A673 (cell line): ENCODE measurements at places on chromosomes 7 and 10. TPM values are rescaled to one million over a fixed set of nuclear protein-coding genes. Genes with fewer than 3 reads are reported as not detected.
A peak's percentile ranks its signal among the peaks of the same experiment; 100 is the strongest.

ZMYND11 gene
- total RNA-seq, result 81.2 and 82.8 TPM in 2 replicates

- H3K4me3 ChIP-seq, result no peak overlapping the region
- H3K4me1 ChIP-seq, result no peaks in the 10 kb centered on the region
- no peak for DNase-seq
- H3K27ac ChIP-seq, result no peak overlapping the region
- no peaks in the 10 kb centered on the region for H3K36me3 ChIP-seq
- no peaks in the 10 kb centered on the region for H3K27me3 ChIP-seq
These were observed 68.6 kb downstream of the APBB1IP start for GRCh38 chr10:26506736-26507135.

DNA sequence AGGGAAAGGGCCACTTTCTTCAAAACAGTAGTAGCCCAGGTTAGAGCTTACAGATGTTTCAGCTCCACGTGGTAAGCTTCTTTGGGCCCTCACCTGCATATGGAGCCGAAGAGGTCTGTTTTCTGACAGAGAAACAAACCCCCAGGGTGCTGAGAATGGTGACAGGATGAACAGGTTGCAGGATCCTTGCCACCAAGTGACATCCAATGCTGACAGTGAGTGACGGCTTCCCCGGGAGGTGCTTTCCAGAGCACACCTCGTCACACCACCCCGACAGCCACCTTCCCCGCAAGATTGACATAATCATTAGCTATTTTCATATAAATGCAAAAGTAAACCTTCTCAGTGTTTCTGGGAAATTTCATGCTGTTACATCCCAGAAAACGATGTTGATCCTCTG, 109.3 kb upstream of the BTBD16 start:
- no peaks in the 10 kb centered on the region for H3K4me1 ChIP-seq
- H3K27ac ChIP-seq, result no peak overlapping the region
- no peak overlapping the region for H3K4me3 ChIP-seq
- H3K27me3 ChIP-seq, result peaks cover 91% of the 10 kb centered on the region
- no peak for DNase-seq
- H3K36me3 ChIP-seq, result no peaks in the 10 kb centered on the region

CCDC136 gene
- total RNA-seq, result 4.4 and 6.9 TPM in 2 replicates

ACBD7 gene
- 2.0 and 2.6 TPM in 2 replicates for total RNA-seq

TMEM196 gene
- not detected in 2 replicates for total RNA-seq

DNA sequence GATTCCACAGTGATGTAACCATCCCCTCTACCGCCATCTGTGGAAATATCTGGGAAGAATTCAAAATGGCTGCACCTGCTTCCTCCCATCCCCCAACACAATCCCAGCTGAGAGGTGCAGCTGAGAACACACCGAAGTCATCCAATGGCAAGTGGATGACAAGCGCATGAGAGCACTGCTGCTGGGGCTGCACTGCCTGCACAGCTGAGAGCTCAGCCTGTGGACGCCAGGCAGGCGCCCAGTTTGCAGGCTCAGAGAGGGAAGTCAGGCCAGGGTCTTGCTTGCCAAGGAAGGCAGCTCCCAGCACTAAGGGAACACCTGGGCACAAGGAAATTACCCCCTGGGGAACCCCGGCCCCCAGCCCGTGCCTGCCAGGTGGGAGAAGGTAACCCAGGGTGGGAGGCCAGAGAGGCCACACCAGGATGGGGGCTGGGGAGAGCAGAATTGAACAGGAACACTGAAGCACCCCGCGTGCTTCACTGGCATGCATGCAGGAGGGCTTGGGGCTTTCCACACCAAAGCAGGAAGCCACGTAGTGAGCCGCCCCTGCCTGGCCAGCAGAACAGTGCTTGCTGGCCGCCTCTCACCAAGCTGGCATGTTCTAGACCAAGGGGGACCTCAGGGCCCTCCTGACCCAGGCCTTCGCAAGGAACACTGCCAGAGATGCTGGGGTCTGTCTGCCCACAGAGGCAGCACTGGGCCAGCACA, 46.2 kb downstream of the FAM53B start:
- no peaks in the 10 kb centered on the region for H3K27me3 ChIP-seq
- no peaks in the 10 kb centered on the region for H3K4me1 ChIP-seq
- no peaks in the 10 kb centered on the region for H3K36me3 ChIP-seq

DNA sequence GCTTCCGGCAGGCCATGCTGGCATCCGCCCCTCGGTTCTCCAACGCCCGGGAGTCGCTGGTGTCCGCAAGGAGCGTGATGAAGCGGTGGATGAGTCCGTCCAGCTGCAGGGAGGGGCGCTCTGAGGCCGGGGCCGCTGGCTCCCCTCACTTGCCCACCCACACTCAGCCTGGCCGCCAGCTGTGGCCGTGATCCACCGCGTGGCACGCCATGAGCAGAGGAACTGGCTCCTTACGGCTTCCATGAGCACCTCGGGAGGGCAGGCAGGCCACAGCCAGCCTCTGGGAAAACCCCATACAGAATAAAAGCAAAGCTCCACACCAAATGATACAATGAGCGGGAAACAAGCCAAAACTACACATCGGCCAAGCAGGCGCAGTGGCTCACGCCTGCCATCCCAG, 15.5 kb upstream of the MICALL2 start:
- H3K27ac ChIP-seq, result no peak overlapping the region
- H3K36me3 ChIP-seq, result peaks cover 15% of the 10 kb centered on the region
- no peak overlapping the region for H3K4me3 ChIP-seq
- no peak for DNase-seq
- H3K4me1 ChIP-seq, result no peaks in the 10 kb centered on the region

GNG11 gene
- 14.3 and 14.7 TPM in 2 replicates for total RNA-seq

CAV2 gene
- total RNA-seq, result 265 and 286 TPM in 2 replicates

ANKRD7 gene
- total RNA-seq, result 3.9 and 4.2 TPM in 2 replicates

DNA sequence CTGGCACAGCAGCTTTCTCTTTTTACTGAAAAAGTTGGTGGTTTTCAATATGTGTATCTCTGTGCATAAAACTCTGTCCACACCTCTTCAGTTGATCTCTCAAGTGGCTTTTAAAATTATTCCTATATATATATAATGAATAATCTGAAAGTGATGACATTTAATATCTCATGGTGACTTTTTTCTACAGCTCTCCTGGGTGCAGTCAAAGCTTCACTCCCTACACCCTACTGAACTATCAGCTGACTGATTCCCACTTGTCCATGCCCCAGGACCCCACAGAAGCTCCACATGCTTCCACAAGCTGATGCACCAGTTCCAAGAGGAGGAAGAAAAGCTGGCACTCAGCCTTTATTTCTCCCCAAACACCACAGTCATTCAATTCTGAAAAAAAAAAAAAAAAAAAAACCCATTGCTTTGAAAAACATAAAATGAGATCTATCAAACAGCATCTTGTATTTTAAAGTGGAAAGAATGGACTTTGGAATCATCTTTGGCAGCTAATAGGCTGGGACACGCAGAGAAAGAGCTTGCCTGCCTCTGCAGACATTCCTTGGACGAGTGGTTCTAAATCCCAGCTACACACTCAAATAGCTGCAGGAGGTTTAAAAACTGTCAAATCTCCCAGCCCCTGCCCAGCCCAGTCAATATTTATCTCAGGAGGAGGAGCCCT, 75.3 kb upstream of the GDF10 start:
- no peaks in the 10 kb centered on the region for H3K27me3 ChIP-seq
- DNase-seq, result no peak
- H3K36me3 ChIP-seq, result no peaks in the 10 kb centered on the region
- H3K4me1 ChIP-seq, result no peaks in the 10 kb centered on the region

DNA sequence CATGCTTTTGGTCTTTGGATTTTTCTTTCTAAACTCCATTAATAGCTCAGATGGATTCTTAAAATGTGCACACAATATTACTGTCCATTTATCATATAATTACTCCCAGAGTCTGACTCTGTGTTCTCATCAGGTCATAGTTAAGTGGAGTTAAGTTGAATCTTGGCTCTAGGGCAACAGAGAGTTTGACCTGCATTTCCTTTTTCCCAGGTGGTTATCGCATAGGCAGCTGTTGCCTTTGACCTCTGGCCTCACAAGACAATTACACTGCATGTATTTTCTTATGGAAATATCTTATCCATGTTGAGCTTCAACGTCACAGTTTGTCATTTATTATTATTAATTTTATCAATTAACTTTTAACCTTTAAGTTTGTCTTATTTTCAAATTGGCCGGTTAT, 237.5 kb upstream of the HGF start:
- no peak for DNase-seq
- H3K4me1 ChIP-seq, result no peaks in the 10 kb centered on the region
- H3K27ac ChIP-seq, result no peak overlapping the region
- no peak overlapping the region for H3K4me3 ChIP-seq
- H3K27me3 ChIP-seq, result no peaks in the 10 kb centered on the region

ITPRID1 gene
- 0.21 and 0.31 TPM in 2 replicates for total RNA-seq

AHR gene
- 11.8 and 13.5 TPM in 2 replicates for total RNA-seq

CYP3A4 gene
- not detected in 2 replicates for total RNA-seq

ING3 gene
- total RNA-seq, result 12.1 and 16.1 TPM in 2 replicates

- H3K27ac ChIP-seq, result no peak overlapping the region
- H3K4me3 ChIP-seq, result no peak overlapping the region
- H3K4me1 ChIP-seq, result no peaks in the 10 kb centered on the region
These were observed 40.2 kb downstream of the PRTFDC1 start for GRCh38 chr10:24912215-24912614.

SLC18A3 gene
- 0.28 and 0.30 TPM in 2 replicates for total RNA-seq

TRIM50 gene
- total RNA-seq, result not detected in 2 replicates

VAX1 gene
- 65.1 and 74.4 TPM in 2 replicates for total RNA-seq

GPRIN2 gene
- not detected in 2 replicates for total RNA-seq

GRCh38 chr7:88458946-88459345, 152.3 kb upstream of the STEAP4 start:
- peaks cover 3% of the 10 kb centered on the region for H3K4me1 ChIP-seq
- H3K36me3 ChIP-seq, result no peaks in the 10 kb centered on the region
- H3K4me3 ChIP-seq, result no peak overlapping the region
- no peak for DNase-seq
- no peak overlapping the region for H3K27ac ChIP-seq
- H3K27me3 ChIP-seq, result no peaks in the 10 kb centered on the region

- no peak overlapping the region for H3K4me3 ChIP-seq
- H3K4me1 ChIP-seq, result no peaks in the 10 kb centered on the region
- peaks cover 9% of the 10 kb centered on the region for H3K27me3 ChIP-seq
These were observed 304.4 kb downstream of the FRMD4A start for GRCh38 chr10:14026325-14026724.

EVX1 gene
- not detected in 2 replicates for total RNA-seq

HACD1 gene
- 13.6 and 14.1 TPM in 2 replicates for total RNA-seq

GRCh38 chr7:74544706-74545469, 91.2 kb downstream of the GTF2IRD1 start:
- H3K4me3 ChIP-seq, result no peak overlapping the region
- DNase-seq, result peak; percentile 52
- H3K4me1 ChIP-seq, result no peaks in the 10 kb centered on the region
- peaks cover 41% of the 10 kb centered on the region for H3K36me3 ChIP-seq
- H3K27me3 ChIP-seq, result no peaks in the 10 kb centered on the region

DNA sequence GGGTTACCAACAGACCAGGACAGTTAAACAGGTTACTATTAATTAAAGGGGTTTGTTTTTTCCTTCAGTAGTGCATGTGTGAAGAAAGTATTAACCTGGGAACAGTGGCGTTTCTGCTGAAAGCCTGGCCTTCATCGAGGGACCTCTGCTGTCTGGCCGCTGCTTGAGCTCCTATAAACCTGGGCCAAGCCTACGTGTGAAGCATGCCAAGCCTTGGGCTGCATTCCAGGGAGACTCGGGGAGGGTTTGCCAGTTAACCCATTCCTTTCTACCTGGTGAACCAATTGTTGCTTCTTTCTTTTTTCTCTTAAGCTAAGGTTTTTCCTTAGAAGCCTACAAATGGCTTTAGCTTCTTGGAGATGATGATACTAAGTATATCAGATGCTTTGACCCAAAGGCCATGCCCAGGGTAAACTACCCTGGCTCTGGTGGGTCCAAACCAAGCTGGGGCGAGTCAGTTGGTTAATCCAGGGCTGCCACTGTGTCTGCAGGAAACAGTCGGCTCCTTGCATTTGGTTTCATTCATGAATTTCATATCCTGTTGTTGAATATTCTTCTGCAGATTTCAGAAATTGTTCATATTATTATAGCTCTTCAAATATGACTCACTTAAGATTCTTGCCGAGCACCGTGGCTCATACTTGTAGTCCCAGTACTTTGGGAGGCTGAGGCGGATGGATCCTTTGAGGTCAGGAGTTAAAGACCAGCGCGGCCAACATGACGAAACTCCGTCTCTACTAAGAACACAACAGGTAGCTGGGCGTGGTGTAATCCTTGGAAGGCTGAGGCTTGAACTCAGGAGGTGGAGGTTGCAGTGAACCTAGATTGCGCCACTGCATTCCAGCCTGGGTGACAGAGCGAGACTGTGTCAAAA, 23.8 kb downstream of the PFKP start:
- H3K36me3 ChIP-seq, result peaks cover 2% of the 10 kb centered on the region
- H3K4me3 ChIP-seq, result no peak overlapping the region
- peak; percentile 34 for DNase-seq
- no peak overlapping the region for H3K27ac ChIP-seq
- H3K4me1 ChIP-seq, result peaks cover 29% of the 10 kb centered on the region

OPN1SW gene
- not detected in 2 replicates for total RNA-seq

- no peaks in the 10 kb centered on the region for H3K27me3 ChIP-seq
- H3K36me3 ChIP-seq, result no peaks in the 10 kb centered on the region
- no peak overlapping the region for H3K27ac ChIP-seq
- no peak overlapping the region for H3K4me3 ChIP-seq
- no peak for DNase-seq
These were observed 15.2 kb upstream of the COMTD1 start for GRCh38 chr10:75250934-75251333.

DNA sequence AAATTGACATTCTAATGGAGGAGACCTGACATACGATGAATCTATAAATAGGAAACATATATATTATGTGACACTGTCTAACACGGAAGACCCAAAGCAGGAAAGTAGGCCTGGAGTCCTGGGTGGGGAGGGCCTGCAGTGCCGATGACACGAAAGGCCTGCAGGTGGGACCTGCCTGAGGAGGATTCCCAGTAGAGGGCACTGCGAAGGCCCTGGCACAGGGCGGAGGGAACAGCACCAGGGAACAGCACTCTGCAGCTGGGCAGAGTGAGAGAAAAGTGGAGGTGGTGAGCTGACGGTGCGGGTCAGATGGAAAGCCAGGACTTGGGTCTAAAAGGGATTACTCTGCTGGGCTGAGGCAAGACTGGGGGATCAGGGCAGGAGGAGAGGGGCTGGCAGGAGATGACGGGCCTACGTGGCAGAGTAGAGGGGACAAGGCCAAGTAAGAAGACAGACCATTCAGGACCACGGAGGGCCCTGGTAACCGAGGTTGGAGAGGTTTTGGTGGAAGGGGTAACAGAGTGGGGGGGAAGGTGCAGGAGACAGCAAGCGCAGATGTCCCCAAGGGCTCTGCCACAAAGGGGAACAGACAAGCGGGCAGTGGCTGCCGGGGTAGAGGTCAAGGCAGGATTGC, 8.1 kb downstream of the ZNF746 start:
- no peak overlapping the region for H3K4me3 ChIP-seq
- no peaks in the 10 kb centered on the region for H3K4me1 ChIP-seq
- no peaks in the 10 kb centered on the region for H3K27me3 ChIP-seq
- peaks cover 63% of the 10 kb centered on the region for H3K36me3 ChIP-seq
- DNase-seq, result no peak
- H3K27ac ChIP-seq, result no peak overlapping the region

NXPH1 gene
- total RNA-seq, result not detected in 2 replicates

- no peaks in the 10 kb centered on the region for H3K27me3 ChIP-seq
- DNase-seq, result no peak
- H3K4me1 ChIP-seq, result no peaks in the 10 kb centered on the region
- no peak overlapping the region for H3K4me3 ChIP-seq
- H3K36me3 ChIP-seq, result no peaks in the 10 kb centered on the region
These were observed 43.5 kb downstream of the TMEM270 start for GRCh38 chr7:73904219-73905137.

MARCHF5 gene
- total RNA-seq, result 76.7 and 79.9 TPM in 2 replicates

PILRB gene
- total RNA-seq, result 26.5 and 31.0 TPM in 2 replicates

- H3K4me1 ChIP-seq, result no peaks in the 10 kb centered on the region
- no peak overlapping the region for H3K4me3 ChIP-seq
- no peak for DNase-seq
- no peak overlapping the region for H3K27ac ChIP-seq
These were observed 46.8 kb downstream of the CDC14C start for GRCh38 chr7:48971173-48971572.
